Right lung (tissue), 10 donors: ENCODE measurements at places on chromosomes 11 and 22.

GRCh38 chr11:79564288-79564925, 123.6 kb upstream of the TENM4 start:
- DNase-seq = peak; percentile 38

GRCh38 chr11:123253911-123254310, 58.9 kb upstream of the CLMP start:
- DNase-seq = no peak

- DNase-seq = no peak
These were observed 360.9 kb upstream of the NARS2 start for GRCh38 chr11:78935398-78936068.

GRCh38 chr11:28072321-28072720, 35.6 kb downstream of the KIF18A start:
- DNase-seq = no peak

- DNase-seq = no peak
These were observed 137.1 kb downstream of the CSNK2A3 start for GRCh38 chr11:11215944-11216343.
